ENCODE measurements at places on chromosomes 4 and X.

- no peak for DNase-seq
These were observed 20.7 kb downstream of the PCGF3 start for GRCh38 chr4:726235-726787.

GRCh38 chr4:173420801-173421200 is 21.9 kb upstream of the SCRG1 start:
- no peak for DNase-seq

GRCh38 chrX:23374291-23374690 is 39.6 kb downstream of the PTCHD1 start:
- DNase-seq, result no peak

DNA sequence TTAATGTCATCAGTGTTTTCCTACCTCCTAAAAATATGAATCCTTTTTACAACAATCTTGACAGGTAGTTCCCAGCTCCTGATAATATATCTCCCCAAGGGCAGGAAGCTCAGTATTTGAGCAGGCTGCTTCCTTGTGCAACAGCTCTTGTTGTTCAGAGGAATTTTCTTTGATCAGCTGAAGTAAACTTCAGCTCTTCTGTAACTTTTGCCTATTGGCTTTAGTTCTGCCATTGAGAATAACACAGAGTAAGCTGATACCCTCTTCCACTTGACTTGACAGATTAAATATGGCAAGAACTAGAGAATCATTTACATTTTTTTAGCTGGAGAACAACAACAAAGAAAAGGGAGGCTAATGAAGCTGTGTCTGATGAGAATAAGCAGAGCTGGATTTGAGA is 75.2 kb downstream of the LUZP4 start:
- no peak for DNase-seq

DNA sequence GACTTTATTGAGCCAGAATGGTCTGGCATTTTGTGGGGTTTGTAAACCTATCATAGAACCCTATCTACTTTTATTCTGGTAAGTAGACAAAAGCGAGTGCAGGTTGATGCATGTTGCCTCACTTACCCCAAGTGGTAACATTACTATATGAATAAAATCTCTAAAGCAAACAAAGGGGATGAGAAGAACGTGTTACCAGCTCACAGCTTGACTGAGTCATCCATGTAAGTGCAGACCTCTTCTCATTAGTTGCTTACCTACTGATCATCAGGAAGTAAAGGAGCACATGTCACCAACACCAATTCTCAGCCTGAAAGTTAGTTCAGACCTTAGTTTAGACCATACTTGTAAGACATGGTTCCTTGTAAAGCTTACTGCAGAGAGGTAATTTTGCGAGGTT is 1328.3 kb downstream of the C4orf33 start:
- DNase-seq, result no peak

- no peak for DNase-seq
These were observed 15.1 kb downstream of the XG start for GRCh38 chrX:2766906-2767305.

- DNase-seq, result no peak
These were observed 114.6 kb downstream of the ARHGAP10 start for GRCh38 chr4:147846318-147847155.

- no peak for DNase-seq
These were observed 45.0 kb downstream of the SNX25 start for GRCh38 chr4:185254434-185254833.

DNA sequence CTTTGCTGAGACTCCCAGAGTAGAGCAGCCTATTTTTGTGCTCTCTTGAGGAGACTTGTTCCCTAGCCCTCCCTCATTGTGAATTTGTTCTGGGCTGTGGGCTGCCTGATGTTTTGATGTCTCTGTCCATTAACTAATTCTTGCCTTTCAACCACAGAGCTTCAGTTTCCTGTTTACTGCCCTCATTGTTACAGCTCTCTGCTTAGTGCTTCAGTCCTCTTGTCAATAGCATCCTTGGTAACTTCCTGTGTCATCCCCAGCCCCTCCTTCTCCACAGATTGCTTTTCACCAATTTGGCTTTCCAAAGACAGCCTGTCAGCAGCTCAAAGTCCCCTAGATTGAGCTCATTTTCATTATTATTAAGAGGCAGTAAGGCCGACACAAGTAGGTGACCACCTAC is 69.9 kb downstream of the COX7B2 start:
- DNase-seq, result no peak

DNA sequence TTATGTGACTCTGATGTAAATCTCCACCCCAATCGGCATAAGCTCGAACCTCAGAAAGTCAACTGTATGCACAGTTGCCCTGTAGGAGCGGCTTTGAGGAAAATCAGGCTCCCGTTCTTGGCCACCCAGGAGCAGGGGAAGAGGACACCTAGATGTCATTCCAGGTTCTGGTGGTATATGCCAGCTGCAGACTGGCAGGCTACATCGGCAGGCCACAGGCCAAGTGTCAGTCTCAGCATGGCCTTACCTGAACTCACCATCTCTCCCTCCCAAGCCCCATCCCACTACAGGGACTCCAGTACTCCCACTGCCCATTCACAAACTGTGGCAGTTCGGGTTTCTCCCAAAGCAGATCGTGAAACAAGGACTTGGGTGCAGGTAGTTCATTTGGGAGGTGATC is 428.1 kb downstream of the BCOR start:
- DNase-seq, result no peak

- DNase-seq, result no peak
These were observed 891.1 kb upstream of the HS3ST1 start for GRCh38 chr4:12319765-12320164.

GRCh38 chr4:7733801-7734650 is 205.6 kb downstream of the AFAP1 start:
- no peak for DNase-seq

- DNase-seq, result no peak
These were observed 17.1 kb downstream of the PSAPL1 start for GRCh38 chr4:7417639-7418038.

DNA sequence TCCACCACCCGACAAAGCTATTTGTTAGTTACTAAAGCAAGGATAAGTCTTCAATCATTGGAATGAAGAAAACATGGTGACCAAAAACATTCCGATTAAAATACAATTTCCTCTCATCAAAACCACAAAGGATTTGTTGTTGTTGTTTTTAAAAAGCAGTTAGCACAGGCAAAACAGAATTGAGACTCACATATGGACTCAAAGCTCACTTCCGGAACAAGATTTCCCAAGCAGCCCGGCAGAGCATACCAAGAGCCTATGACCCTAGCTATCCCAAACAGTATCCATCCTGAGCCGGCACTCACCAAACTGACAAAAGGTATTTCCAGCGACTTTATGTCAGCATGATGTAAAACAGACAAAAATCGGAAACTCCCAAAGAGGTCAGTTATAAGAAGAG is 39.9 kb downstream of the ADGRA3 start:
- DNase-seq, result no peak

DNA sequence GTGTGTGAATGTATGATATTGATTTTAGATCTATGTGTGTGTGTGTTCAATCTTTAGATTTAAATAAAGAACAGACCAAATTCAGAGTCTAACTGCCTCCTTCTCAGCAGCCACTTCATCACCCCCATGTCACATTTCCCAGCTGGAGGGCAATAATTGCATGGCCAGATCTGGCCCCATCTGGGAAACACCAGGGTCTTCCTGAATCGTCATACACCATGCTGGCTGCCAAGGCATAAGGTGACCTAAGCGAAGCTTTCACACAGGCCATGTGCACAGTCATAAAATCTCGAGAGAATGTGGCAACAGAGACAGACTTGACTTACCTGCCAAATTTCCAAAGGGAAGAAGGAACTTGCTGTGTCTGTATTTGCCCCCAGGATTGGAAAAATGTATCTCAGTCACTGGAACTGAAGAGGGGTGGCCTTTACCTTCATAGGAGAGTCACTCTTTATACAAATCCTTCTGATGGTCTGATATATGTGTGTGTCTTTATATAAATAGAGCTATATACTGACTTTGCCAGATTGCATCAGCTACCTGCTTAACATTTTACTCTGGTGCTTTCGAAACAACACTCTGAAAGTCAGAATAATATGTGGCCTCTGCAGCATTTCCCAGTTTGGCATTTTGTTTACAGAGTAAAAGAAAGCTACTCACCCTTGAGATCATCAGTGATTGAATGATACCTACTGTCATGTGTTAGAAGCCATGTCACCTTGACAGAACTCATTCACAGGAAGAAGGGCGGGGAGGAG is at the start of gene PLAC1:
PLAC1 (minus strand) TSS at position 470 of the 758 bp plus-strand sequence. CDS start 91,789 bp downstream, outside the sequence.
- DNase-seq, result no peak

DNA sequence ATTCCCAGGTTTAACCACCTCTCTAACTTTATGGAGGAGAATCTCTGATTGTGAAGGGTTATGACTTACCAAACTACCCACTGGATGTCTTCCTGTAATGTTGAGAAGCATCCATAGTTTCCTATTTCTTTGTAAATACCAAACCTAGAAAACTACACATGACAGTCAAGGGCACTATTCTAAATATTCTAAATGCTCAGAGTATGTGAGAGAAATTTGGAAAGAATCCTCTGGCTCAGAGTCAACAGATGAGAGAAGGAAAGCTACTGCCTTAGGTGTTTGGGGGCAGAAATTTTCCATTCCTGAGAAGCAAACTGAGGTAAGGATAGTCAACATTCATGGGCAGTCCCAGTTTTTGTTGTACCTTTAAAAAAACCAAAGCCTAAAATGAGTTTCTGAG is 155.8 kb downstream of the KCNIP4 start:
- no peak for DNase-seq

DNA sequence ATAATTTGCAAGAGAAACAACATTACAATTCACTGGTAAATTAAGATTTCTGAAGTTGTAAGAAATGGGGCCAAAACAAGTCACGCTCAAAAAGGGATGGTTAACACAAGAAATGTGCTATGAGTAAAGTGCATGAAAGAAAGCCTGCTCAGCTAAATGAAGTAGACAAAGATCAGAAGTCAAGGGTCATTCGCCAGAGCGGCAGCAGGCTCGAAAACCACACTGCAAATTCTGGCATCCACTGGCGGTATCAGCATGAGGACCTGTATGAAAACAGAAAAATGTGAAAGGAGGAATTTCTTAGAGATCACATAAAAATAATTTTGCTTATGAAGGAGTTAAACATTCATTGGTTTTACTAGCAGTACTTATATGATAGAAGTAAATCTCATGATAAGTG is 49.6 kb downstream of the FBXL5 start:
- DNase-seq, result no peak

DNA sequence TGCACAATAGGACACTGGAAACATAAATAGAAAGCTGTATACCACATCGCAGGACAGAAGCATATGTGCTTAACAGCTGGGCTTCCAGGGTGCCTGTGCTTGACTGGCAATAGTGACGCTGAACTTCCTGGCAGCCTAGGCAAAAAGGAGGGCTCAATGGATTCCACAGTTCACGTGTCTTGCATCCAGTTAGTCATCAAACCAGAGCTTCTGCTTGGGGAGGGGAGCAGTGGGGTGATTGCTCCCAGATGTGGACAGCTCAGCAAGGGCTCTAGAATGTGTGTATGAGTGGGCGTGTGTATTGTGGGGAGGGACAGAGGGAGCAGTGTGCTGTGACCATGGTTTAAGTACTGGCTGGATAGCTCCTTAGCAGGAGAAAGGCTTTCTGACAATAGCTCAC is 2.3 kb downstream of the PRRG3 start:
- no peak for DNase-seq

GRCh38 chr4:151675411-151675971 is 85.3 kb downstream of the GATB start:
- DNase-seq, result no peak

DNA sequence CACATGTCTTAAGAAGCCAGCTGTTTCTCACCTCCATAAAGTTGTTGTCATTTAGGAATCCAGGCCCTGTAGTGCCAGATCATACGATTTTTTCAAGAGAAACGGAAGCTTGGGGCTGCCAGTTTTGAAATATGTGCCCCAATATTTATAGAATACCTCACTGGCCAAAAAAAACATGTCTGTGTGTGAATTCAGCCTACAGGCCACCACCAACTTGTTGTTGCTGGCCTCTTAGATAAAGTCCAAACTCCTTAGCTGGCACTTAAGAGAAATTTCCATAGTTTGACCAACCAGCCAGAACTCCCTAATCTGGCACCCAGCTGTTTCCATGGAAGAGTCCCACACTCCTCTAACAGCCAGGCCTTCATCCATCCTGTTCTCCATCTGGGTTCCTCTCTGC is 74.1 kb downstream of the WDR19 start:
- no peak for DNase-seq

DNA sequence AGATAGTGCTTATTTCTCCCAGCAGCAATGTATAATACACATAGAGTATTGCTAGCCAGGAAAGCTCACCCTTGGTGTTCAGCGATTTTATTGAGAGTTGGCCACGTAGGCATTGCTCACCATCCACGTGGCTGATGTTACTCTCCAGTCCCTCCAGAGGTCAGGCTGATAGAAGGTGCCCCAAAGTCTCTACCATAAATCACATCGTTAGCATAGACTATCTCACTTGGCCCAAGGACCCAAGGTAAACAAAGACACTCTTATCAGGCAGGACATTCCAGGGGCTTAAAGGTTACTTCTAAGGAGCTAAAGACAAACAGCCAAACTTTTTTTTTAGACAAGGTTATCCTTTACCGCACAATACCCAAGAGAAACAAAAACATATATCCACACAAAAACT is 30.3 kb upstream of the RGN start:
- DNase-seq, result no peak

GRCh38 chr4:99593781-99594641 is 19.4 kb downstream of the MTTP start:
- DNase-seq, result no peak

- peak; percentile 57 for DNase-seq
These were observed 42.7 kb upstream of the RAPGEF2 start for GRCh38 chr4:159060161-159060560.

DNA sequence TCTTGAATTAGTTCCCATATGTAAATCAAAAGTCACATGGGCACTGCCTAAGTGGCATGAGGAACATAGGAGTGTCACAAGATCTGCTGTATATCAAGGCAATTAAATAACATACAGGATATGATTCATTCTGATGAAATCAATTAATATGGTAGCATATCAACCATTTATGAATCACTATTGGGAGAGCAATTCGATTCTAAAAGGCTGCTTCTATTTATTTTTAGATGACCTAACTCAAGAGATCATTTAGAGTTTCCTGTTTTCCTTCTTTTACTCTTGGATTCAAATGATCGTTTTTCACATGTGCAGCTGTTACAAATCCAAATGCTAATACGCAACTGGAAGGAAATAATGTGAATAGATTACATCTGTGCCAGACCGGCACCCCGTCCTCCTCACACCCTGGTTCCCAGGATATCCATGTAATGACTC is 81.9 kb downstream of the HCCS start:
- no peak for DNase-seq

Measured in hippocampal formation (tissue), 2 donors.